GM23248 (cell line): ENCODE measurements at places on chromosomes 5 and 9.
A peak's percentile ranks its signal among the peaks of the same experiment; 100 is the strongest.

- DNase-seq: no peak
Measured at GRCh38 chr9:123112015-123112975, 78.8 kb downstream of the GPR21 start.

DNA sequence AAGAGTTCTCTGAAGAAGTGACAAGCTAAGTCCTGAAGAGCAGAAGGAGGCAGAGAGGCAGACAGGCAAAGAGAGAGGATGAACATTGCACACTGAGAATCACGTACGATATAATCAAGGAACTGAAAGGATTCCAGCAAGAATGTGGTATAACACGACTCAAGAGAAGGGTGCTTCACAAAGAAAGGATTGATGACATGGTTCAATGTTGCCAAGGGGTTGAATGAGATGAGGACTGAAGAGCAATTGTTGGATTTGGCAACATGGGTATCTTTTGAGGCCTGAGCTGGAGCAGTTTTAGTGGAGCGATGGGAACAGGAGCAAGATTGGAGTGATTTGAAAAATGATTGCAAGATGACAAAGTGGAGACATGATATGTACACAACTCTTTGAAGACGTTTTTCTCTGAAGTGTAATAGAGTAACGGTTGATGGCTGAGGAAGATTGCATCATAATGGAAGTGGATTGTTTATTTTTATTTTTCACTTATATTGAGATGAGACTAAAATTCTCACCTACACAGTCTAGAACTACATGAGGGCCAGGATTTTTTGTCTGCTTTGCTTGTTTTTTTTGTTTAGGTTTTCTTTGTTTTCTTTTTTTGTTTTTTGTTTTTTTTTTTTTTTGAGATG, 1049.9 kb upstream of the WWC1 start:
- no peak for DNase-seq

GRCh38 chr5:164597293-164597900, 1092.0 kb downstream of the MAT2B start:
- DNase-seq: no peak

- DNase-seq: peak; percentile 67
Measured at GRCh38 chr5:171513591-171513990, 94.1 kb downstream of the FGF18 start.

DNA sequence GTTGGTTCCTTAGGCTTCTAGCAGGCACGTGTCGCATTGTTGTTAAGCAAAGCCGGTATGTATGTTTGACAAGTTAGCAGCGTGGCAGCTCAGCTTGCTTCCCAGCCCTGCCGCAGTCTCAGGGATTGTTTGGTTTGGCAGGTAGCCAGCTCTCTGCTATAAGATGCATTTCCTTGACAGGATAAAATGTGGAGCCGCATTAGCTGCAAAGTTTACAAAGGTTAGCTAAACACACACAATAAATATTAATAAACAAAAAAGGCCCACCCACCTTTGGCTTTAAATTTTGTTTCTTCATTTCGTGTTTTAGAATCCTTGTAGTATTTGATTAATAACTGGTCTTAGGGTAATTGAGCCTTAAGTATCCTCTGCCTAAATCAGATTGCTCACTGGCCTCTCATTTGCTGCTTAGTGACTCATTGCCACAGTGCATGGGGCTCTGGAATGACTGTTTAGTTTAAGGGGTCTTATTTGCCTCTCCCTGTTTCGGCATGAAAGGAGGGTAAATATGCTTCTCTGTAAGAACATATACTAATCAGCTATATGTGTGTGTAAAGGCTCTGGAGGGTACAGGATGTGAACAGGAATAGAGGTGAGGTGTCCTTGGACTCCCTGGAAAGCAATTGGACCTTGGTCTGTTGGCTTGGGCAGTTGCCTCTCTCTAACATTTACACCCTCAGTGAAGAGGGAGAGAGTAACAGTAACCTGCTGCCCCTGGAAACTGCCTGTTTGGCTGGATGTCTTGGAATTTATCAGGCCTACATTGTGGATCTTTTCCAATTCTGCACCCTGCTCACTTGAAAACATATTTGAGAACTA, 122.0 kb downstream of the GDNF start:
- peak; percentile 53 for DNase-seq

GRCh38 chr5:158007336-158007735, 148.4 kb upstream of the CLINT1 start:
- DNase-seq: peak; percentile 31

DNA sequence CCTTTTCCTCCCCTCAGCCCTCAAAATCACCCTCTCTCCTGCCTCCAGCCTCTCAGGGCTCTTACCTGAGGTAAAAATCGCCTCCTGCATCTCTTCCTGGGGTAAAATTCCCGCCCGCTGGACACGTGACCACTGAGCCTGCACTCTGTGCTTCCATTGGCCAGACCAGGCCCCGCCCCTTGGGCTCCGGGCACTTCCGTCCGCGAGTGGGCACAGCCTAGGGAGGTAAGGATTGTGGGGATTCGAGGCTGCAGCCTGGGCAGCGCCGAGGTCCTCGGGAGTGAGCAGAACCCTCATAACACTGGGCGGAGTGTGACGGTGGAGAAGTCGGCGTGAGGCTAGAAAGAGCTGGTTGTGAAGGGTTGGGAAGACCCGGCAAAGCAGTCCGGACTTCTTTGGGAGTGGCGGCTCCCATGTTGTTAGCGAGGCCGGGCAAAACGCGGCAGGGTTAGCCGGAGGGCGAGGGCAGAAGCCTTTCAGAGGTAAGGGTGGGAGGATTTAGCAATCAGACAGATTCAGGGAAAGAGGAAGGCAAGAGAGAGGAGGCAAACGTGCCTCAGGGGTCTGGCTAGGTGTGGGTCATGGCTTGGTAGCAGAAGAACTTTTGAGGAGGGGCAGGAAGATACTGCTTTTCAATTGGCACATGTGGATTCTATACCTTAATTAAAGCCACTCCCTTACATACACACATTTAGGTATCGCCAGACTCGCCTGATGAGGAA, at the start of gene SHOC1:
TSS of gene SHOC1 (minus strand) at position 103 of the 722 bp plus-strand sequence. CDS start 3,519 bp downstream, outside the sequence.
- no peak for DNase-seq

DNA sequence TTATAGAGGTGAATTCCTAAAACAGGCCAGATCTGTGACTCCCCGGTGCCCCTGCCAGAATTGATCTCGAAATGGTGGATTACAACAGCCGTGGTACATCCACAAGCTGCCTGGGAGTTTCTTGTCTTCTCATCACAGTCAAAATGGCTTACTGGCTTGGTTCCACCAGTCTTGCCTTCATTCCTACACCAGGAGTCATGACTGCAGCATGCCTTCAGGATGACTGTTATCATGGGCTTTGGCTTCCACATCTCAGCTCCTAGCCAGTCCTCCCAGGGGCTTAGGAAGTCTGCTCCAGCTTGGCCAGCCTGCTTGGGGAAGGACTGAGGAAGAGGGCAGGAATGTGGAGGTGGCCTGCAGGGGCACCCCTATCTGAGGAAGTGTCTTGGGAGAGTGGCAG, 132.9 kb upstream of the NR3C1 start:
- DNase-seq: peak; percentile 98

- no peak for DNase-seq
Measured at GRCh38 chr9:133057006-133057405, 4.8 kb upstream of the CEL start.

DNA sequence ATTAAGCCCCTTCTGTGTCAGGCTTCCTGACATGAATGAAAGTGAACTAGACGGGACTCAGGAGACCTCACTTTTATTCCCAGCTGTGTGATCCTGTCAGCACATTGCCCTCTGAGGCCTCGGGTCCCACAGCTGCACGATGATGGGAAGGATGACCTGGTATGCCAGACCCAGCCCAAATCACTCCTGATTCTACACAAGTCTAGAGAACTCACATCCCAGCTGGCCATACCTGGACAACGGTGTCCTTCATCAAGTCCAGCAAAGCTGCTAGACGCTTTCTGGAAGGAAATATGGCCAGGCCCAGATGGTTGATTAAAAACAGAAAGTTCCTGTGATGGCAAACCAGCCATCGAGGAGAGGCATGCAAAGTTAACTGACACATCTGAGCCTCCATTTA, 118.0 kb upstream of the FSTL4 start:
- DNase-seq: no peak

- DNase-seq: peak; percentile 9
Measured at GRCh38 chr5:40494631-40495236, 185.0 kb upstream of the PTGER4 start.

DNA sequence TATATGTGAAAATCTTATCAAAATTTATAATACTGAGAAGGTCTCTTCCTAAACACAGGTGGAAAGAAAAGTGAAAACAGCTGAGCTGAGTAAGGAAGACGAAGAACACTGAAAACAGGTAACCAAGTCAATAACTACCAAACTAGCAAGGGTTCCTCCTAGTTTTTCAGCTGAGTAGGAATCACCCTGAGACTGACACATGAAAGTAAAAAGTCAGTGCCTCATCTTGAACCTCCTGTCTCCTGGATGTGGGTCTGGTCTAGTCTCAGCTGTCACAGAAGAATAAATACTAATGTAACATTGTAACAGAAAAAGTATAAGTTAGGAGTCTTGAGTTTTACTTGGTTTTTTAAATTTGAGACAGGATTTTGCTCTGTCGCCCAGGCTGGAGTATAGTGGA, 121.0 kb downstream of the MEF2C start:
- no peak for DNase-seq

- peak; percentile 50 for DNase-seq
Measured at GRCh38 chr5:67156976-67157583, 39.5 kb downstream of the CD180 start.

- no peak for DNase-seq
Measured at GRCh38 chr5:93777620-93778019, 36.2 kb upstream of the POU5F2 start.

DNA sequence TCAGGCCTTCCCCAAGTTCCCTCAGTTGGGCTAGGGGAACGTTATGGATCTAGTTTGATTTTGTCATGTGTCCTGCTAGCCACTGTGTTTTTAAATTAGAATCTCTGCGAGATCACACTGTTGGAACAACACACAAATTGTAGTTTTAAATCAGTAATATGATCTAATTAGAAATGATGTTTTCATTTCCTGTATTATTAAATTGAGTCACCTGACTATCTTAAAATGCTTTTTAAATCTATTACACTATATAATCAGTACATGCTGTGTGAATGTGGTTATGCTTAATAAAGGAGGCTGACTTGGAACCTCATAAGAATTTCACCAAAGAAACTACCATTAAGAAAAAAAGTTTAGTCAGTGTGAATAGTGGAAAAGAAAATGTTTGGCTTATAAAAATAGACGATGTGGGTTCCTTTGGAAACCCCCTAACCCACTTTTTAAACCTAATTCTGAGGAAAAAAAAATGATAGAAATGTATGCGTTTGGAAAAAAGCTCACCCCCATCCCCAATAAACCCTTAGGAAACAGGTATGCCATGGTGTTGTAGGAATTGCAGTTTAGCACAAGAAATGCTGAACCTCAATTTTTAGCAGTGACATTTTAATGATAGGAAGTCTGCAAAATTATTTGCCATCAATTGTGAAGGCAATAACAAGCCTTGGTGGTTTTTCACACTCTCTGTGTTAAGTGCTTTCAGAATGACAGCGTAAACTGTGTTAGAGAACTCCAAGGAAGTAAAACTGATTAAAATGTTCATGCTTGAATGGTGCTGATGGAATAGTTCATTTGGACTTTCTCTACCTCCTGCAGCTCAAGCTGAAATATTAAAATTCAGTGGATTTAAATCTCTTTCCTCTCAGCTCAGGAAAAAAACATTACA, 59.0 kb downstream of the TLE4 start:
- DNase-seq: no peak

- no peak for DNase-seq
Measured at GRCh38 chr5:127213231-127213630, 77.4 kb upstream of the MEGF10 start.

DNA sequence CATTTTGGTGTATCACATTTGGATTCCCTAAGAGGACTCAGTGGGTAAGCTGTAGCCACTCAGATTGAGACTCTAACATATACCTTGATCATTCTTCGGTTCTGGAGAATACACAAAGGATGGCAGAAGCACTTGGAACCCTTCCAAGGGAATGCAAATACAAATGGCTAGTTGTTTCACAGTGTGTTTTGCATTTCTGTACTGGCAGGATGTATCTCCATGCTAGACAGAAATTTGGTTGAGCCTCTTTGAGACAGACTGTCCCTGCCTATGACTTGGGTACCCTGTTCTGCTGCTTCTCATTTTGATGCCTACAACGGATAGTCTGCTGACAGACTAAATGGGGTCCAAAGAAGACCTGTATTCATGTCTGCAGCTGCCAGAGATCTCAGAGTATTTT, 273.5 kb downstream of the TMEM38B start:
- no peak for DNase-seq

GRCh38 chr5:140569197-140569596, 4.6 kb downstream of the SLC35A4 start:
- DNase-seq: no peak

- no peak for DNase-seq
Measured at GRCh38 chr5:84430863-84431663, 46.4 kb upstream of the EDIL3 start.

- DNase-seq: no peak
Measured at GRCh38 chr5:55073211-55073610, 29.2 kb upstream of the GZMA start.

GRCh38 chr5:97266576-97266975, 83.5 kb upstream of the RIOK2 start:
- peak; percentile 56 for DNase-seq

DNA sequence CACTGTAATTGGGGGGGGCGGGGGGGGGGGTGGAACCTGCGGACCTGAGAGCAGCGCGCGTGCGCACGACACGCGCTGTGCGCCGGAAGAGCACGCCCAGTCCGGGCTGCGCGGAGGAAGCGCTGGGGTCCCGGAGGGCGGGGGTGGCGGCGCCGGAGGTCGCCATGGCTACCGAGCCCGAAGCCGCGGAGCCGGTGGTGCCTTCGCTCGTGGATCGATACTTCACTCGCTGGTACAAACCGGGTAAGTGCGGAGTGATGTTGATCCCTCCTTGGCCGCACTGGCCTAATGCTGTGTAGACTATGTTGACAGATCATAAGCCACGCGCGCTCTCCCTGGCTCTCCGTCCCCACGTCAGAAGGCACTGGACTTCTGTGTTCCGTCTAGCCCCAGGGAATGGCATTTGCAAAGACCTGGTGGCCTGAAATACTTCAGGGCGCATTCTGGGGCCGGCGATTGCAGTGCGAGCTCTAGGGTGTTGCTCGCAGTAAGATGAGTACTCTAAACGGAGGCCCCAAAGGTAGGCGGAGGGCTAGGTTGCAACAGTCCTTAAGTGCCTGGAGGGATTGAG, at the start of gene ABITRAM:
TSS of gene ABITRAM (plus strand) at position 78 of the 571 bp plus-strand sequence. CDS start at position 165, 87 bp downstream.
- DNase-seq: peak; percentile 93

DNA sequence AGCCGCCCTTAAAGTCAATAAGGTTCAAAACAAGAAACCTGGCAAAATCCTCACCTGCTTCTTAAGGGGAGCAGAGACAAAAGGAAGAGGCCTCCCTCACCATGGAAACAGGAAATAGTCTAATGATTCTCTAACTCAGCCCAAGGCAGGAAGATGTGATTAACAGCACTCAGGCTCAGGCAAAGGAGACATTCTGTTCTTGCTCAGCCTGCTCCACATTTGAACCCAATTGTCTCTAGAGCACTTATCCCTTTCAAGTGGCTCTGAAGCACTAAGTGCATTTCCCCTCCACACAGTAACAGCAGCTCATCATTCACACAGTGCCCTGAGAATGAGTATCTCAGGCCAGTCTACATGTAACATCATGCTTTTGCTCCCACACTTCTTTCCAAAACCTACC, 72.3 kb downstream of the NIPSNAP3B start:
- peak; percentile 51 for DNase-seq
